ENCODE measurements at places on chromosomes 5 and 9.
A peak's percentile ranks its signal among the peaks of the same experiment; 100 is the strongest.

- no peak for DNase-seq
Measured at GRCh38 chr9:2018162-2018643, 3.1 kb downstream of the SMARCA2 start.

GRCh38 chr5:36450229-36451014, 148.7 kb upstream of the RANBP3L start:
- DNase-seq, result no peak

- no peak for DNase-seq
Measured at GRCh38 chr5:173453167-173453566, 125.0 kb upstream of the STC2 start.

- no peak for DNase-seq
Measured at GRCh38 chr9:116279230-116279629, 125.6 kb downstream of the PAPPA start.

DNA sequence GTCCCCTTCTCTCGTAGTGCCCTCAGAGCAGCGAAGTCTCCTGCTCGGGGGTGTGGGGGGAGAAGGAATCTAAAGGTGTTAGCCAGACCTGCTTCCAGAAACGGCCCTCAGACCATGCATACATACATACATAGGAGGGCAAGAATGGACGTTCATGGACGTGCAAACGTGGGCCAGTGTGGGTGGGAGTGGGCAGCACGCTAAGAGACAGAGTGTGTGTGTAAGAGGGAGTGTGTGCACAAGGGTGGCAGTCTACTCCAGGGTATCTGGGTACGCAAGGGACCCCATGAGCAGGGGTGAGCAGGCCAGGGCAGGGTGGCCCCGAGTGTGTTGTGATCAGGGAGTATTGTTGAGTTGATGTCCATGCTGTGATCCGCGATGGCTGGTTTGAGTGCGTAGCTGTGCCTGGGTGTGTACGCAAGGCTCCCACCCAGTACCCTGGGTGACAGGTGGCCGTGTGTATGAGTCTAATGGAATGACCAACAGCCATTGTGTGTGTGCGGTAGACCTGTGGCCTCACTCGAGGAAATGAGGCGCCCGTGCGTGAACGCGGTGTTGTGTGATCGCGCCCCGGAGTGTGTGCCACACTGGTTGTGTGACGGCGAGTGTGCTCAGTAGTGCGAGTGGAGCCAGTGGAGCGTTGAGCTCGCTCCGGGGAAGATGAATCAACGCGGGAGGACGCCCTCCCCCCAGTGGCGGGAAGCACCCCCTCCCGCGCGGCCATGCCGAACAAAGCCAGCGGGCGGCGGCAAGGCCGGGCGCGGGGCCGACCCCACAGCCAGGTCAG, 826 bp downstream of the GPRIN1 start:
- peak; percentile 62 for DNase-seq

- DNase-seq, result peak; percentile 44
Measured at GRCh38 chr9:92807757-92808725, 43.4 kb upstream of the BICD2 start.

DNA sequence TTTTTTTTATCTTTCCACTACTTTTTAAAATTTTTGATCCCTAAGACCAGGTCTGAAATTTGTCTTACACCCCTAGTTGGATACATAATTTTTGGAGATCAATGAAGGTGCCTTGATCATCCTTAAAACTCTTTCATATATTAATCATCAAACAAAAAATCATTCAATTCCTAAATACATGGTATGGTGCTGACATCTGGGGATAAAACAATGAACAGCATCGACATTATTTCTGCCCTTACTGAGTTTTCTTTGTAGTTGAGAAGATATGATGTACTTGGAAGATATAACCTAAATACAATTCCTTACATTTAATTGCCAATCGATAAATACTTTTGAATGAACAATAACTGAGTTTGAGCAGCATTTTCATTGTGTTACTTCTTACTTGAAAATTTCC, 18.3 kb downstream of the SPINK9 start:
- DNase-seq, result no peak

- peak; percentile 60 for DNase-seq
Measured at GRCh38 chr5:55226934-55227663, at the start of gene MCIDAS. TSS of gene MCIDAS (minus strand) at chr5:55227315. CDS start at chr5:55227138, 177 bp downstream.

GRCh38 chr5:115124741-115125140, 45.0 kb downstream of the TRIM36 start:
- no peak for DNase-seq

DNA sequence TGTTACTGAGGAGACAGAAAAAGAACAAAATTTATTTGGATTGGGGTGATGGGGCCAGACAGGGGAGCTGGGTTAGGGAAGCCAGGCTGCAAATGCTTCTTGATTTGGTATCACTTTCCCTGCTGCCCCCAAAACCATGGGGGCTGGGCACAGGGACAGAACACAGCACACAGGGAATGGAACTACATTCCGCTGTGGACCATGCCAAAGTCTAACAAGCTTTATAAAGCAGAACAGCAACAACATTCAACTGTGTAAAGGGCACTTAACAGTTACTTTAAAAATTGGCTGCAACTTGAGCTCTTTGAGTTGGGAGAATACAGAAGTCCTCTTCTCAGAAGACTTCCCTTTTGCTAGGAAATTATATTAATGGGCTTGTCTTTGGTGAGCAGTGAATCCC, 23.8 kb downstream of the C5orf58 start:
- DNase-seq, result no peak

DNA sequence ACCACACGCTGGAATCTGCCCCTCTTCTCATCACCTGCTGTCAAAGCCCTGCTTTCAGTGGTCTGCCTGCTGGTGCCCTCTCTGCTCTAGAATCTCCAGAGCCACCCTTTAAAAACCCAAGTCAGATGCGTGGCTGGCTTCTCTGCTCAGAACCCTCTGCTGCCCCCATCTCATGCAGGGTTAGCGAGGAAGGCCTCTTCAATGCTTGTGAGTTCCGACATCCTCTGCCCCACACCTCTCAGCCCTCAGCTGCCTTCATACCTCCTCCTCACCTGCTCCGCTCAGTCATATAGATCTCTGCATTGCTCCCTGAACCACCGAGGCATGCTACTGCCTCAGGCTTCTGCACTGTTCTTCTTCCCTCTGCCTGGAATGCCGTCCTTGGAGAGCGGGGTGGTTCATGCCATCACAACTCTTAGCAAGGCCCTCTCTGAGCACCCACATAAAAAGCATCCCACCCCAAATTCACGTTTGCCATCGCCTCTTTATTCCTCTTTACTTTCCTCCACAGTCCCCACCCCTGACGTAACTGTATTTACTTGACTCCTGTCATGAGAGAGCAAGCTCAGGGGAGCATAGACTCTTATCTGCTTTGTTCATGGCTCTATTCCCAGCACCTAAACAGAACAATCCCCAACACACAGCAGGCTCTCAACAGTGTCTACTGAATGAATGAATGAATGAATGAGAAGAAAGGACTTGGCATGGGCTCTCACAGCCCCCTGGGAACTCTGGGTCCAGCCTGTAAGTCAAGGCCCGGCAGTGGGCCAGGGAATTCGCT, 10.4 kb downstream of the SHB start:
- DNase-seq, result no peak

- no peak for DNase-seq
Measured at GRCh38 chr5:126516852-126517251, 78.2 kb downstream of the ALDH7A1 start.

GRCh38 chr9:123952641-123953495, 22.9 kb upstream of the DENND1A start:
- DNase-seq, result no peak

GRCh38 chr5:119370486-119370885, 14.7 kb downstream of the TNFAIP8 start:
- no peak for DNase-seq

DNA sequence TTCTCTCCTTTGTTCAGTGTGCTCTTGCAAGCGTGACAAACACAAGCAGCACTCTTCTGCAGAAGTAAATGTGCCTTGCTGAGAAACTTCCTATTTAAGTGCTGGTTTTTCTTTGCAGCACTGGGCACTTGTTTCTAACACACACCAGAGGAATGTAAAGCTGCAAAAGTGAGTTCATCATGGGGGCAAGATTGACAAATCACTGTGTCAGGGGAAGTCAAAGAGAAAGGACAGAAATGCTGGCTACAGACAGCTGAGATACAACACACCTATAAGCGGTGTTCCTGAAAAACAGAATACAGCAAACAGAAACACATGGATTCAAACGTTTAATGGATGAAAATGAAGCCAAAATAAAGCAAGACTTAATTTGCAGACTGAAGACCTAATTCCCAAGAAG, 19.6 kb downstream of the ROR2 start:
- no peak for DNase-seq

- no peak for DNase-seq
Measured at GRCh38 chr9:112233769-112234168, 58.7 kb upstream of the SUSD1 start.

GRCh38 chr9:3809724-3810123, 283.9 kb upstream of the RFX3 start:
- no peak for DNase-seq

GRCh38 chr5:36870399-36871040, 6.0 kb upstream of the NIPBL start:
- no peak for DNase-seq

GRCh38 chr5:116785106-116785505, 210.5 kb upstream of the SEMA6A start:
- DNase-seq, result no peak

DNA sequence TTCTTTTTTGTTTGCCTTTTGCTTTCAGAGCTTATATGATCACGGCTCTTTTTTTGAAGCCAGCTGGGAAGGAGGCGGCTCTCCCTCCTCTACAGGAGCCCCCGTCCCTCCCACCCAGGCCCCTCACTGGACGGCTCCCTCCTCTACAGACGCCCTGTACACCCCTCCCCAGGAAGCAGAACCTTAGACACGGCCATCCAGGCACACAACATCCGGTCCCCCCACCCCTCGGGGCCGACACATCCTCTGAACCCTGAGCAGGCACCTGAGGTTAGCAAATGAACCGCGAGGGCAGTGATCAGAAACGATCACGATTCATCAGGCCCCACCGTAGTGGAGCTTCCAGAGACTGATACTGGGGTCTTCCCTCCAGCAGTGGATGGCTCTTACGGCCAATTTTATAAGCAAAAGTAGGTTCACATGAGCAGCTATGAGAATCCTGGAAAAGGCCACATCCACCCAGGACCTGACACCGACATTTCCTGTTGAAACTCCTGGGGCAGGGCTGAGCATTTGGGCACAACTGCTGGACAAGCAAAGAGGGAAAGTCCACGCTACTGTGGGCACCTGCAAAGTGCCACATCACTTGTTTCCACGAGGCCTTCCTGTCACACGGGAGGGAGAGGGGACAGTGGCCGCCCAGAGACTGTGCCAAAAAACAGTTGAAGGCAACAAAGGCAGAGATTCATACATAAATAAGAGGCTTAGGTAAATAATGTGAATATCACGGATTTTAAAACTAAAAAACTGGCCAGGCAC, 78.9 kb downstream of the SEMA4D start:
- no peak for DNase-seq

- no peak for DNase-seq
Measured at GRCh38 chr9:79686381-79687130, 114.8 kb downstream of the TLE4 start.

DNA sequence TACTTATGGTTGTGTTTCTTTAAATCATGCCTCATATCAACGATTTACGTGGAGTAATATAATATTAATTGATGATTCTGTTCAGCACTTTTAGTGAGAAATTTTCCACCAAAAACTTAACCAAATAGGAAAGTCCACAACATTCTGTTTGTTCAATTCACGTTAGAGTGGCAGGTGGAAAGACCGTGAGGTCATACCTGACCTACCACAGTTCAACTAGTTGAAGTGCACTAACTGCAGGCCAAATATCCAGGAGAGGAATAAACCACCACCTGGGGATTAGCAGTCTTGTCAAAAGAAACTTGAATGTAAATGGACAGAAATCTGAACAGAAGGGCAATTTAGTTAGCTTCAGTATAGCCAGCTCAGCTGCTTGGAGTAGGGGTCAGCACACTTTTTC, 577.7 kb downstream of the KIF4B start:
- DNase-seq, result no peak

GRCh38 chr9:6197330-6197729, 18.3 kb upstream of the IL33 start:
- DNase-seq, result no peak

GRCh38 chr5:1522601-1523479, 920 bp downstream of the LPCAT1 start:
- no peak for DNase-seq

GRCh38 chr5:96408210-96408777, 24.8 kb downstream of the PCSK1 start:
- DNase-seq, result no peak

- no peak for DNase-seq
Measured at GRCh38 chr9:101639785-101640665, 45.3 kb upstream of the PPP3R2 start.

- no peak for DNase-seq
Measured at GRCh38 chr9:109039539-109039938, 26.2 kb upstream of the CTNNAL1 start.

- peak; percentile 89 for DNase-seq
Measured at GRCh38 chr5:141822144-141822543, 56.1 kb downstream of the PCDH1 start.

GRCh38 chr5:140497897-140498296, 49.6 kb upstream of the EIF4EBP3 start:
- no peak for DNase-seq

GRCh38 chr9:135961811-135962695, 880 bp upstream of the UBAC1 start:
- DNase-seq, result no peak

DNA sequence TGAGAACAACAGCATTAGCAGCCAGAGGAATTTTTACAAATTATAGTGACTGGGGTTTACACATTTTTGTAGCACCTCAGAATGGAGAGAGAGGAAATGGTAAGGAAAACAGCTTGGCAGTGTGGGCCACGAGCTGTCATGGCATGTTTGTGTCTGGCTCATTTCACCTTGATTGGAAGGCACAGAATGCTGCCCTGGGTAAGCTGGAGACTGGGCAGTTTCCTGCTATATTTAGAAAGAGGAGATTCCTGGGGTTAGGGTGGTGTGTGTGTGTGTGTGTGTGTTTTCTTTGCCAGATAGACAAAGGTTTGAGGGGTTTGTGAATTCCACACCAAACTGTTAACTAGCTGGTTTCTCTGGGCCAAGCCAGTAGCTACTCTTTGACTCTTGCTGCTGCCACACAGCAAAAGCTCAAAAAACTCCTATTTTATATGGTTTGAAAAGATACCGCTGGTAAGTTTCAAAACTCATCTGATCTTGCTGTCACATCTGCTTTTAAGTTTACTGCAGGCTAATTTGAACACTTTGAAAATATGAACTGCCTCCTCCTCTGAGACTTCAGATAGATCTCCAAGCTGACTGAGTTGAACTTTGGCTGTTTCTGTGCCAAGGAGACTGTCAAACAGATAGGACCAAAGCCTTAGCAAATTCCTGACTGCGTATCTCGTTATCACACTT, 9.1 kb downstream of the ARHGAP26 start:
- no peak for DNase-seq

- no peak for DNase-seq
Measured at GRCh38 chr9:4497855-4498254, 7.6 kb downstream of the SLC1A1 start.

DNA sequence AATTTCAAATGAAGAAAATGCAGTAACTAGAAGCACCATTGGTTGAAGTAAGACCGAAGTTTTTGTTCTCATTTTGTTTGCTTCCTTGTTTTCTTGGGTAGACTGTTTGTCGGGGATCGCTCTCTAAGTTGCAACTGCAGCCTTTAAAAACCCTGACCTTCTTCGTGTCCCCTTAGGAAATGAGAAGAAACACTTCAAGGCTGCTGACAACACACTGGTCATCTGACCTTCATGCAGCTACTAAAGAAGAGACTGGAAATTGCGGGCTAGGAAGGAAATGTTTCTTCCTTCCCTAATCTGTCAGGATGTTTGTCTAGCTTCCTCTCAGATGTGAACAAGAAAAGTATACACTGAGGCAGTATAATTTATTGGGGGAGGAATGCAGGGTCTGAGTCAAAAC, 50.7 kb upstream of the CHSY3 start:
- DNase-seq, result no peak
